Occipital lobe (tissue), 3 donors: ENCODE measurements at places on chromosomes 5 and 9. TPM values are rescaled to one million over a fixed set of nuclear protein-coding genes. Genes with fewer than 3 reads are reported as not detected.
A peak's percentile ranks its signal among the peaks of the same experiment; 100 is the strongest.

MYMK gene
- total RNA-seq = not detected

WDR31 gene
- total RNA-seq = 1.7 TPM

AFAP1L1 gene
- 3.7 TPM for total RNA-seq

BTNL3 gene
- not detected for total RNA-seq

PLGRKT gene
- 25.1 TPM for total RNA-seq

CACNA1B gene
- 35.6 TPM for total RNA-seq

ARPC5L gene
- total RNA-seq = 10.1 TPM

SPINK7 gene
- total RNA-seq = not detected

EIF4E1B gene
- total RNA-seq = not detected

ATG12 gene
- 96.4 TPM for total RNA-seq

PCDHGA6 gene
- total RNA-seq = 12.3 TPM

MYOT gene
- 0.31 TPM for total RNA-seq

DOCK8 gene
- total RNA-seq = 3.6 TPM

EEIG1 gene
- total RNA-seq = 2.7 TPM

DMRT3 gene
- total RNA-seq = 0.16 TPM

- DNase-seq = no peak
These were observed 34.4 kb downstream of the MACROH2A1 start for GRCh38 chr5:135364421-135365262.

GRCh38 chr9:98641695-98642094 is 67.0 kb downstream of the GABBR2 start:
- DNase-seq = no peak

- DNase-seq = no peak
These were observed 171.0 kb downstream of the INSYN2B start for GRCh38 chr5:169809281-169809680.

- DNase-seq = no peak
These were observed 54.8 kb downstream of the UBAP1 start for GRCh38 chr9:34233672-34234071.

- no peak for DNase-seq
These were observed 78.3 kb downstream of the DPYSL3 start for GRCh38 chr5:147431586-147431985.

GRCh38 chr5:60339691-60340201 is 360.2 kb downstream of the DEPDC1B start:
- DNase-seq = peak; percentile 76

GRCh38 chr5:171435908-171436307 is 16.5 kb downstream of the FGF18 start:
- no peak for DNase-seq

DNA sequence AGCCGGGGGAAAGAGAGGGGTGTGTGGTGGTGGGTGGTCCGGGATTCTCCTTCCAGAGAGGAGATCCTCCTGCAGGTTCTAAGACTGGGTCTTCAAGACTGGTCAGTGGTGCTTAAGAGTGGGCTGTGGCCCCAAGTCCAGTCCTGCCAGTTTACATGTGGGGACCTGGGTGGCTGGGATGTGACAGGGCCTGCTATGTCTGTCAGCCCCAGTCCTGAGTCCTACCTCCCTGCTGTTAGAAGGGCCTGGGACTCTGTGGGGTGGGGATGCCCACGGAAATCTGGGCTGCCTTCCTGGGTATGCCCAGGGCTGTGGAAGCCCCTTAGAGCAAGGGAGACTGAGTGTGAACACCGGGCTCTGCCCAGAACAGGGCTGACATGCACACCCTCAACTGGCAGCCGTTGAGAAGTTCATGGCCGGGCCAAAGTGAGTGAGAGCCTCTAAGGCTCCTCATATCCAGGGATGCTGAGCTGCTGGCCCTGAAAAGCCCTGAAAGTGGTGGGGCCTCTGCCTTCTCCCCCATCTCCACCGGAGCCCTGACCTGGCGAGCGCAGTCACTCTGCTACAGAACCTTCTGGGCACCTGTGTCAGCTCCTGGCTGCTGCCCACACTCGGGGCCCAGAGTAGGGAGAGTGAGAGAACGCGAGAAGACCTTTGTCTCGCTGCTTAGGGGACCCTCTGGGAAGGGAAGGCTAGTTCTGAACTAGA is 1.7 kb downstream of the PHF2 start:
- no peak for DNase-seq

DNA sequence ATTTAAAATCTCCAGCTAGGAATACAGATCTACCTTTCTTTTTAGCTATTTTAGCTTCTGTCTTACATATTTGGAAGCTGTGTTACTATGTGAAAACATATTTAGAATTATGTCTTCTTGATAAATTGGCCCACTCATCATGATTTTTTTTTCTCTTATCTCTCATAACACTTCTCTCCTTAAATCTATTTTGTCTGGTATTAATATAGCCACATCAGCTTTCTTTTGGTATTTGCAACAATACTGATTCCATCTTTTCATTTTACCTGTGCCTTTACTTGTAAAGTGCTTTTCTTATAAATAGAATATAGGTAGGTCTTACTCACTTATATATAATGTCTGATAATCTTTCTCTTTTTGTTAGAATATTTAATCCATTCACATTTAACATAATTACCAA is 19.6 kb downstream of the PJA2 start:
- no peak for DNase-seq

DNA sequence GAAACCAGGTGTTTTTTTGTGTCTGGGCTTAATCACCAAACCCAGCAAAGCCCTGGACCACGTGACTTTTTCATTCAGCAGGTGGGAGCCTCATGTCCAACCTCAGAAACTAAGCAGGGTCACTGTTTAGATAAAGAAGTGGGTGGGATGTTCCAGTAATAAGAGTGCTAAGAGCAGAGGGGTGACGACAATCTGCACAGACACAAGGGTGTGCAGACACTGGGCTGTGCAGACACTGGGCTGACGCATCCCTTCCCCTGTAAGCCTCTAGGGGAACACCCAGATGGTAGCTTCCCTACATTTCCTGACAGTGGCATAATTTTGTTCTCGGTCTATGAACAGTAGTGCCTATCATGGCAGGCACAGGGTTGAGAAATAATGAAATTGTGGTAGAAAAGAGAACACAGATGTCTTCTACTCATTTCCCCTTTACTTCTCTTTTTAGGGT is 85.1 kb downstream of the SAXO1 start:
- DNase-seq = no peak

- DNase-seq = no peak
These were observed 368.8 kb downstream of the GLIS3 start for GRCh38 chr9:3931058-3931457.

DNA sequence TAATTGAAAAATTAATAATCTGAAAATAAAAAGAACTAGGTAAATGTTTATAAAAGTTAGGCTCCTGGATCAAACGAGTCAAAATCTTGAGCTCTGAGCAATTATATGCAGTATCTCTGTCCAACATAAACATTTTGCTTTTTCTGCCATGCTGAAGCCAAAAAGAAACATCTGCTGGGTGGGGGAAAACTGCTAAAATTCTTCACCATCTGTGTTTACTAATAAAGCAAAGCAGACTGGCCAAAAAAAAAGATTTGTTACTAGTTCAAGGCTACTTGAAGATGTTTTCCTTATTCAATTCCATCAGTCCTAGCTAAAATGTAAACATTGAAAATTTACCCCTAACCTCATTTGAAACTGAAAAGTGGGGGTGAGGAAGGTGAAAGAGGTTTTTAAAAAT is 29.7 kb downstream of the GTF3C4 start:
- DNase-seq = no peak

GRCh38 chr9:76733096-76733495 is 31.1 kb upstream of the PCA3 start:
- no peak for DNase-seq

DNA sequence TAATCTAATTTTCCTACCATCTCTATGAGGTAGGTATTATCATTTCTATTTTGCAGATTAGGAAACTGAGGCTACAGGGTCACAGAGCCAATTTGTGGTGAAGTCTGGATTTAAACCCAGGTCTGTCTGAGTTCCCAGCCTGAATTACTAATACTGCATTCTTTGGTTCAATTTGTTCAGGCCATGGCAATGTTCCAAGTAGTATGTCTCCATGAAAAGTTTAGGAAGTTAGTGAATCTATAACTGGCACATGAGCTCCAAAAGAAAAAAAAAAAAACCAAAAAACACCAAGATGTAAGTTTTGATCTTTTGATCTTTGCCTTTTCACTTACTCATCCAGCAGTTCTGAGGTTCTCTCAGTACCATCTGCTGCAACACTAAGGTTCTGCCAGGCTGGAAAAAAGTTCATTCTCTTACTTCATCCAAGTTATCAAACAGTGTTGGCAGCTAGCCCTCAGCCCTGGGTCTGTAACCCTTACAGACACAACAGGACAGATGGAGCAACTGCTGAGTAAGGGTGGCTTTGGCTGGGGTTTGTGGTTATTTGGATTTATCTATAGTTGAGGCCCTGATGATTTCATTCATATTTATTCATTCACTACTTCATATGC is 4.4 kb upstream of the TMEM268 start:
- no peak for DNase-seq

GRCh38 chr5:96933764-96934707 is 1.8 kb upstream of the LNPEP start:
- no peak for DNase-seq

DNA sequence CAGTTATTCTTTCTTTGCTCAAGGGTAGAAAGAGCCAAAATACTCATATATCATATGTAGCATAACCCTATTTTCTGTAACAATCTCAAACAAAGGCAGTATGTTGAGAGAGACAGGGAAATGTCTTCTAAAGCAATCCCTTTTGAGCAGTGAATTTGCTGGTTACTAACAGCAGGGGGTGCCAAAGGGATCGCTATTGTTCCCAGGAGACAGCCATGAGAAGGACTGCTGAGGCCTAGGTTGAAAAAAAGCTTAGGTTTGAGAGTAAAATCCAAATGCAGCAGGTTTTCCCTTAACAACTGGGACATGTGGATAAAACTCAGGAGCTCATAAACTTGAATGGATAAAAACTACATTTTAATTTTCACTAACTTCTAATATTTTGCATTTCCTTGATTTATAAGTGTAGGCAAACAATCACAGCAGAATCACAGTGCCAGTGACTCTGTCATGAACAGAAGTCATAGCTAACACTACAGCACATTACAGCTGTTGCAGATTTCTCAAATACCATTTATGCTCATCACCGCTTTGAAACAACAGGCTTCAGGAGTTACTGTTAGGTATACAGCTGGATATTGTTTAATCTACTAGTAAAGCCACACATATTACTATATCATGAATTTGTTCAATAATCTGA is 148.4 kb downstream of the MAPKAP1 start:
- DNase-seq = no peak

DNA sequence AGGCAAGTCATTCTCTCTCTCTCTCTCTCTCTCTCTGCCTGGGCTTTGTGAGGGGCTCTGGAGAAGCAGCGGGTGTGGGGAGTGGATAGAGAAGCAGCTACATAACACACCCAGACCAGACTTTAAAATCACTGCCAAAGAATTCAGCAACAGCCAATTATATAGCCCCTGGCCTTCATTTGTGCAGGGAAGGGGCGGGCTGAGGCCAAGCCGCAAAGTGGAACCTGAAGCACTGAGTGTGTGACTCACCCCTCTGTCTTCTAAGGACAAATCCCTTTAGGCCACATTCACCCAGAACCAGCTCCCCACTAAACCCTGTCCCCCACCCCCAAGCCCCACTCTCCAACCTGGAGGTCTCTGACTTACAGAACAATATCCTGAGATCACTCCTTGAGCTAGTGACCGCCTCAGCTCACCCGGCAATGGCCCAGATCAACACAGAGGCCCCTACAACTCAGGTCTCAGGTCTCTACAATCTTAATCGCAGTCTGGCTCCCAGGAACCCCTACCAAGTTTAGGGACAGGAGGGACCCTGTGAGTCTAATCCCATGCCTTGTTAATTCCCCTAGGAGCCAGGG is 6.0 kb downstream of the B4GALT1 start:
- no peak for DNase-seq

GRCh38 chr9:11618241-11618805 is 1005.5 kb upstream of the PTPRD start:
- no peak for DNase-seq

DNA sequence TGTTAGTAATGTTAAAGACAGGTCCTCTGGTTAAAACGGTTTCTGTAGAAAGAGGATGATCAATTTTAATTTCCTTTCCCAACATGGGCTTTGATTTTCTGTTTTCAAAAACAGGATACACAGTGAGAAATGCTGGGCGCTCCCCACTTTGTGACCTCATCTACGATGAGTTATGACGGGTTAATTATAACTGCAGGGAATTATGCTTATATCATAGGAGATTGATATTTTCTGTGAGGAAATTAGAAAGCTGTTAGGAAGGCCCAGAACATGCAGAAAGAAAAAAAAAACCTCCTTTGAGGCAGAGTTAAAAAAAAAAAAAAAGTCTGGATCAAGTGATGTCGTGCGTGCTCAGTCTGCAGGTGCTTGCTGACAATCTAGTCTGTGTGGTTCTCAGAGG is 176.8 kb upstream of the OTULINL start:
- DNase-seq = no peak

DNA sequence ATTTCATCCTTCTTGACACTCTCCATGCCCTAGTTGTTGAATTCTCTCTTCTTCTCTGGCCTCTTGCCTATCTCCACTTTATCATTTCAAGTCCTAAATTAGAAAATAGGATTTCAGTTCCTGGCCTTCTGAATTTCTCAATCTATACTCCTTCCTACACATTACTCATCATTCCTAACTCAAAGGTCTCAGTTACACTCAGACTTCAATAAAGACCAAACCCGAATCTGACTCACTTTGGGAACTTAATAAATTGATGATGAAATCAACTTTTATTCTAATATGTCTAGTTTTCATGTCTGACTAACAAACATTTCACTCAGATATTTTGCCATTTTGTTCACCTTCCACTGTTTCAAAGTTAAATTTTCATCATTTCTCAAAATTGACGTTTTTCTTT is 113.6 kb upstream of the TSLP start:
- no peak for DNase-seq

GRCh38 chr5:123732257-123732656 is 220.3 kb downstream of the CSNK1G3 start:
- no peak for DNase-seq

DNA sequence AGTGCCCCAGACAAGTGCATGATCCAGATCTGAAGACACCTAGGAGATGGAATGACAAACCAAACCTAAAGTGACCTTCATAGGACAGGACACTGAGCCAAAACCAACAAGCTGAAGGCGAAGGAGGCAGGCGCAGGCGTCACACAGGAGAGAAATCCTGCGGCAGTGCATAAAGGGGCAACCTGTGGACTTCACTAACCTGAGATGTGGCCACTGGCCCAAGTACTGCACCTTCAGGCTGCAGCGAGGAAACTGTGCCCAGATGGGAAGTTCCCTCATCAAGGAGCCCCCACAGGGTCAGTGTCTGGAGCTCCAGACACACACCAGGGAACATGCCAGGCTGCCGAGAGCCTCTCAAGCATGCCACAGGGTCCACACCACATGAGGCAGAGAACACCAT is 3.7 kb downstream of the IPPK start:
- DNase-seq = no peak

GRCh38 chr9:108040783-108041182 is 551.2 kb upstream of the KLF4 start:
- no peak for DNase-seq

- no peak for DNase-seq
These were observed 32.4 kb upstream of the LRRC14B start for GRCh38 chr5:158807-159447.

- DNase-seq = no peak
These were observed 126.0 kb upstream of the DHFR start for GRCh38 chr5:80780761-80781285.

GRCh38 chr5:9903801-9904200 is 273.6 kb upstream of the TAS2R1 start:
- no peak for DNase-seq
